ENCODE measurements at places on chromosomes 2 and 18. TPM values are rescaled to one million over a fixed set of nuclear protein-coding genes. Genes with fewer than 3 reads are reported as not detected.

GRCh38 chr2:168528016-168528415 lies 71.9 kb downstream of the CERS6 start:
- H3K4me1 ChIP-seq: peaks cover 4% of the 10 kb centered on the region
- no peaks in the 10 kb centered on the region for H3K36me3 ChIP-seq
- DNase-seq: no peak
- H3K27me3 ChIP-seq: no peaks in the 10 kb centered on the region
- H3K27ac ChIP-seq: no peak overlapping the region

DNA sequence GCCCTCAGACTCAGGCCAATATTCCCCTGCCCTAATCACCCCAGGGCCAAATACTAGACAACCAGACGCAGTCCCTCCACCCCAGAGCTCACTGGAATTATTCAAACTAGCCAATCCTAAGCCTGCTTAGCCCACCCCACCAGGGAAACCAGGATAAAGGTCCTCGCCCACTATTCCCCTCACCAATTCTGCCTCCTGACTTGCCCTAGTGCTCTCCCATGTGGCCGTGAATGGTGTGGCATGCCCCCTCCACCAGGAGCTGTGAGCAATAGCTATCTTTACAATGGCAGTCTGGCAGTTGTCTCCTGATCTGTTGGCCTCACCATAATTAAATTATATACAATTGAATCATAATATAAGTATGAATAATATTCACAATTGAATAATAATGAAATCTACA lies 42.3 kb downstream of the FAM124B start:
- H3K4me1 ChIP-seq: no peaks in the 10 kb centered on the region
- H3K36me3 ChIP-seq: no peaks in the 10 kb centered on the region
- H3K4me3 ChIP-seq: no peak overlapping the region
- H3K27me3 ChIP-seq: no peaks in the 10 kb centered on the region
- DNase-seq: no peak

GRCh38 chr2:1169291-1169949 lies 218.8 kb downstream of the SNTG2 start:
- DNase-seq: no peak
- H3K4me1 ChIP-seq: no peaks in the 10 kb centered on the region
- no peaks in the 10 kb centered on the region for H3K27me3 ChIP-seq
- no peaks in the 10 kb centered on the region for H3K36me3 ChIP-seq

- peaks cover 86% of the 10 kb centered on the region for H3K36me3 ChIP-seq
- H3K4me3 ChIP-seq: no peak overlapping the region
- no peaks in the 10 kb centered on the region for H3K27me3 ChIP-seq
- no peak for DNase-seq
Measured at GRCh38 chr18:63339920-63340484, 20.4 kb upstream of the BCL2 start.

GRCh38 chr18:60027397-60027796 lies 127.6 kb downstream of the PMAIP1 start:
- H3K27me3 ChIP-seq: no peaks in the 10 kb centered on the region
- H3K4me1 ChIP-seq: no peaks in the 10 kb centered on the region
- no peak for DNase-seq
- no peak overlapping the region for H3K4me3 ChIP-seq
- no peaks in the 10 kb centered on the region for H3K36me3 ChIP-seq
- H3K27ac ChIP-seq: no peak overlapping the region

DNA sequence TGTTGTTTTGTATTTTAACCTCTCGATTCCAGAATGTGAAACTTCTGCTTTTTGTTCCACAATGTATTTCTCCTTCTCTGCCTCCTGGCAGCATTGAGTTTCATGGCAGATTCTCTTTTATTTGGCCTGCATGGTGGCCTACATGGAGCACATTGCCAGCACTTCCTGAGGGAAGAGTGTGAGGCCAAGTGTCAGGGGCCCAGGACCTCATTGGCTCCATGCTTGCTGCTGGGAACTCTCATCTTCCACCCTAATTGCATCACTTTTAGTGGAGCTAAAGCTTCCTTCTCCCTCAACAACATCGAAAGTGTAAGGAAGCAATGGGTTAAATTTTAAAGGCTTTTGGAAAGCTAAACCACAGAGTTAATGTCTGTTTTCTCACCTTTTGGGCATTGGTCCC lies 9.5 kb downstream of the TRIB2 start:
- no peak overlapping the region for H3K4me3 ChIP-seq
- no peaks in the 10 kb centered on the region for H3K27me3 ChIP-seq
- no peak for DNase-seq
- no peak overlapping the region for H3K27ac ChIP-seq
- peaks cover 63% of the 10 kb centered on the region for H3K4me1 ChIP-seq

Gene CTIF
- 72.4 TPM for total RNA-seq

Gene DAW1
- total RNA-seq: not detected

Gene SLC16A14
- total RNA-seq: 4.7 TPM

Gene GPR75
- total RNA-seq: 2.5 TPM
